ENCODE measurements at places on chromosomes 5 and 9. TPM values are rescaled to one million over a fixed set of nuclear protein-coding genes. Genes with fewer than 3 reads are reported as not detected.

DNA sequence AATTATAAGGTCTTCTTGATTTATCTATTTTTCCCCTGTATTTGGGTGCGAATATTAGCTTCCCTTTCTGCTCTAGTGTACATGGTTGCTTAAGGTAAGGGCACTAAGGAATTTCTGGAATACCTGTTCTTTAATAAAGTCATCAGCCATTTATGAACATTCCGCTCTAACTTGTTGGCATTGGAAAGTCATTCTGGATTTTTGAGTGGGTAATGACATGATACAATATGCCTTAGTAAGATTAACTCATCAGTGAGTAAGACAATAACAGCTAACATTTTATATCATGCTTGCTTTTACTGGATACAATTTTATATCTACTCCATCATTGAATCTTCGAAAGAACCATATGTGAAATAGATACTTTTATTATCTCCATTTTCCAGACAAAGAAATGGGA lies 196.1 kb downstream of the ARRDC3 start:
- DNase-seq: no peak

DNA sequence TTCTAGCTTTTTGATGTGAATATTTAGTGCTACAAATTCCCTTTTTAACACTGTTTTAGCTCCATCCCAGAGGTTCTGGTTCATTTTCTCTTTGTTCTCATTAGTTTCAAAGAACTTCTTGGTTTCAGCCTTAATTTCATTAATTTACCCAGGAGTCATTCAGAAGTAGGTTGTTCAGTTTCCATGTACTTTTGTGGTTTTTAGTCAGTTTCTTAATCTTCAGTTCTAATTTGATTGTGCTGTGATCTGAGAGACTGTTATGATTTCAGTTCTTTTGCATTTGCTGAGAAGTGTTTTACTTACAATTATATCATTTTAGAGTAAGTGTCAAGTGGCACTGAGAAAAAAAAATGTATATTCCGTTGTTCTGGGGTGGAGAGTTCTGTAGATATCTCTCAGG lies 240.1 kb upstream of the RASA1 start:
- no peak for DNase-seq

- no peak for DNase-seq
Measured at GRCh38 chr5:150103678-150104549, 17.6 kb upstream of the CSF1R start.

SMIM27 gene
- total RNA-seq: 11.4 TPM

MOB3B gene
- total RNA-seq: not detected
